Stimulated activated CD4-positive, alpha-beta T cell treated with anti-CD3 and anti-CD28 coated beads, Interleukin-4, amount 100 ng/mL, for 24 hours (primary cell): ENCODE measurements at places on chromosomes 4 and X.

DNA sequence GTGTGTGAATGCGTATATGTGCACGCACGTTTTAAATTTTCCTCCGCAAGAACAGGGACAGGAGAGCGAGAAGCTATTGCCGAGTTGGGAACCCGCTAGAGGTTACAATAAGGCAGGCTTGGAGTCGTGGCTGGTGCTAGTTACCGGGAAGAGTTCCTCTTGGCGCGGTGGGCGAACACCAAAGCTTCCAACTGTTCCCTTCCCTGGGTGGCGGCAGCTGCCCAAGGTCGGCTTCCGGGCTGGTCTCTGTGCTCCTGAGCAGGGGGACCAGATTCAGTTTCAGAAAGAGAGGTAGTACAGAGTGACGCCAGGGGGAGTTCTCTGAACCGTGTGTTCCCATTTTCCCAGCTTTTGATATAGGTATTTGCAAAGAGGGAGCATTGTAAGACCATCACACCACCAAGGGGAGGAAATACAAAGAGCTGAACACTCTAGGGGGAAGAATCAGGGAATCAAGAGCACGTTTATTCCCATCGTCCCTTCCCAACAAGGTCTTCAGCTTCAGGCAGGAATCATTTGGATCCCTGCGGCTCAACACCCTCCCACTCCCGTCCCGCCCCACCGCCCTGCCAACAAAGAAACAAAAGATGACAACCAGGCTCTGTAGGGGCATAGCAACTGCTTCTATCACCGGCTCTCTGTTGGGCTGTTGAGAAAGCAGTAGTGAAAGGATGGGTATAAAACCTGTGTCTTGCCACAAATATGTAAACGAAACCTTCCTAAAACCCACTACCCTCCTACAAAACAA is 113.6 kb upstream of the TEX13C start:
- no peak for DNase-seq

DNA sequence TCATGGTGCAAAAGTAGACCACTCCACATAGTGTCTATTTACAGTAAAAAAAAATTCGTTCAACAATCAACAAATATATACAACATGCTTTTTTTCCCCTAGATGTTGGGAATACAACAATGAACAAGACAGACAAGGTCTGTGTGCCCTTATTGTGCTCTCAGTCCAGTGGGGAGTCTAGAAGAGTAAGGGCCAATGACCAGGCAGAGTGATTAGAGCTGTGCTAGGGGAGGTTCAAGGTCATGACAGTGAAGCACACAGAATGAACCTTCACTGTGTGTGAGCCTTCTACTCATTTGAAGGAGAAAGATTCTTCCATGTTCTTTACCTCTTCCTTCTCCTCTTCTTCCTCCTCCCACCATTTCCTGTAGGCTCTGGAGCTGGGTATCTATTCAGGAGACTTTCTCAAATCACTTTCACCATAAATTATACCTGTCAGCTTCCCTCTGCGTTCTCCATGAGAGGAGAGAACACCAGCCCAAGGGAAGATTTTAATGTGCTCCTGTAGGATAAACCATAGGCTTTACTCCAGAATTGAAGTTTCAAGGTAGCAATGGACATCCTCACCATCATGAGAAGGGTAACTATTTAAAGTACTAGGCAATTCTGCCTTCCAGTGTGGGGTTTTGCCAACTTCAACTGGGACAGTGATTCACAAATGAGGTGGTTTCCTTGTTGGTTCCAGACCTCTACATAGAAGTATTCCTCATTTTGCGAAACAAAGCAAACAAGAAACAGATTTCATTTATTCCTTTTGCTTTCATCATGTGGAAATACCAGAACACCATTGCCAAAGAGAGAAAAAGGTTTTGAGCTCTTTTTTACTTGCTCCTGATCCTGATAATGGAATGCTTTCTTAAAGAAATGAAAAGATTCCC is 246.9 kb upstream of the GPC4 start:
- DNase-seq: no peak

GRCh38 chrX:138648568-138648967 is 62.9 kb downstream of the FGF13 start:
- DNase-seq: no peak

DNA sequence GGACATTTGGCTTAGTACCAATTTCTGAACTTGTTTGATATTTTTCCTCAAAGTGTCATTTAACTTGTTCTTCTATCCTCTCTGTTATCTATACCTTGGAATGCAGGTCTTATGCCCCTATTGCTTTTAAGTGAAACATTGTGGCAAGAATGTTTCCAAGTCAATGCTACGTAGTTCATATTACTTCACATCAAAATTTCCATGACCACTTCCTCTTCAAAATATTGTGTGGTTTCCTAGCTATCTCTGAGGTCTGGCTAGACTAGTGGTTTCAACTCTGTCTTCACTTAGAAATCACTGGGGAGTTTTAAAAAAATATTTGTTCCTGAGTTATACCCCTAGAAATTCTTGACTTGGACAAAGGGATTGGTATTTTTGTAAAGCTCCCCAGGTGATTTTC is 20.2 kb upstream of the RASGEF1B start:
- no peak for DNase-seq

GRCh38 chr4:1985780-1986577 is 22.8 kb downstream of the NELFA start:
- DNase-seq: no peak

DNA sequence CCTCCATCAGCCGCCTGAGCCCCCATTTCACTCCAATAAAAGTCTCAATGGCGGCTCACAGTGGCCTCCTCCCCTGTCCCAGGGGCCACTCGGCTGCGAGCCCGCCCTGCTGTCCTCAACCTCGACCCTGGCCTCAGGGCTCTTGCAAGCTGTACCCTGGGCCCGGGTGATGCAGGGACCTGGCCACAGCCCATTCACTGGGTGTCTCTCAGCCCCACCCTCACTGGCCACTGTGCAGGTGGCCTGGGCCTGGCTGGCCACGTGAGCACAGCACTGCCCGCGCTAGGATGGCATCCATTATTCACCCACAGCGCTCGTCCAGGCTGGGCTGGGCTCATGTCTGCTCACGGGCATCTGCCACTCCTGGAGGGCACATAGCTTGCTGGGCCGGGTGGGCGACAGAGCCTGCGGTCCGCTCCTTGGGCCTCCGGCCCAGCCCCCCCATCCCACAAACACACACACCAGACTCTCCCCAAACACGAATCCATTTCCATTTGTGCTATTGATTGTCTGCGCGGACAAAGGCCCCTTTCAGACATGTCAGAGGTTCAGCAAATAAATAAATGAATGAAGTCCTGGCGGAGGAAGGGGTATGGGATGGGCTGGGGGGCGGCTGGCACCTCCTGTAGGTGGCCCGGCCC is 16.5 kb upstream of the FGFR3 start:
- DNase-seq: no peak

- DNase-seq: no peak
Measured at GRCh38 chr4:124937993-124938392, 225.5 kb upstream of the ANKRD50 start.

DNA sequence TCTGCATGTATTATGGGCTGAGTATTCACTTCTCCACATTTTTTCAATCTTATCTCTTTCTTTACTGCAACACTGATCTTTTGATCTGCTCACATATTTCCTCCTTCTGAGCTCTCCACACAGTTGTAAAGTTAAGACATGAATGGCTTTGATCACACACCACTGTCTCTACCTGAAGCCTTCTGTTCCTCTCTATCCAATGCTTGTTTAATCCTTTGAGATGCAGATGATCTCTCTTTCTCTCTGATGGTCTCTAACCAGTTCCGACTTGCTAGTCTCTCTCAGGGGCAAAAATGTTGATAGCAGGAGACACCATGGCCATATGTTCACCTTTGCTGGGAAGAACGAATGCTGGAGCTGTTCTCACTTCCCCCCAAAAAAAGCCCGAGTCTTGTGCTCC is 162.4 kb downstream of the UNC5C start:
- no peak for DNase-seq

DNA sequence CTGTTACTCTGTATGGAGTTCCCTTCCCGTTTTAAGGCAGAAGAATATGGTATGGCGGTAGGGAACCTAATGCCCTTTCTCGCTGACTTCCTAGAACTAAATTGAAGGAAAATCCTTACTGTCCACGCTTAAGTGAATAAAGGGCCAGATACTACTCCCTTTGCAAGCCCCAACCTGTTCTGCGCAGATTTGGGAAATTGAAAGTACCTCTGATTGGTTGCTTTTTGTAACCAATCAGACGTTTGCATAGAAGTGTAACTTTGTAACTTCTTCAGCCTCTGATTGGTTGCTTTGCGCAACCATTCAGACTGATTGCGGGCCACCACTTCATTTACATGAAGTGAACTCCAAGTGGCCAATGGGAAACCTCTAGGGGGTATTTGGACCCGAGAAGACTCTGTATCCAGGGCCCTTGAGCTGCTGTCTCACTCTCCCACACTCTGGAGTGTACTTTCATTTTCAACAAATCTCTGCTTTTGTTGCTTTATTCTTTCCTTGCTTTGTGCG is 1.2 kb upstream of the TMEM33 start:
- no peak for DNase-seq

DNA sequence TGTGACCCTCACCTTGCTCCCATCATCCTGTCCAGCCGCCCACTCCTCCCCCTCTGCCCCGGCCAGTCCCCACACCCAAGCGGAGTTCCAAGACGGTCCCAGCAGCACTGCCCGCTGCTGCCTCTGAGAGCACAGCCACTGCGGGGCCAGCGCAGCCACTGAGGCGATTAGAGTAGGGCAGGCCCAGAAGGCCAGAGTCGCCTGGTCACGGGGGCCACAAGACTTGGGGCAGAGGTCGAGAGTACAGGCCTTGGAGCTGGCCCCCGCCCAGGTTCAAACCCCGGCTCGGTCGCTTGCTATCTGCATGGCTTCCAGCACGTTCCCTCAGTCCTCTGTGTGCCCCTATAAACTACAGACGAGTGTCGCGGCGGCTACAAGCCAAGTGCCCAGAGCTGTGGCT is 53.2 kb upstream of the ADRA2C start:
- no peak for DNase-seq

- DNase-seq: no peak
Measured at GRCh38 chr4:88791274-88791673, 93.6 kb upstream of the NAP1L5 start.

GRCh38 chrX:16465081-16465876 is 184.7 kb upstream of the S100G start:
- DNase-seq: no peak

- DNase-seq: no peak
Measured at GRCh38 chrX:31057291-31057690, 14.6 kb downstream of the FTHL17 start.

GRCh38 chrX:150062292-150063137 is 124.2 kb upstream of the EOLA2 start:
- no peak for DNase-seq

- DNase-seq: no peak
Measured at GRCh38 chr4:105058177-105058812, 88.4 kb upstream of the TET2 start.

DNA sequence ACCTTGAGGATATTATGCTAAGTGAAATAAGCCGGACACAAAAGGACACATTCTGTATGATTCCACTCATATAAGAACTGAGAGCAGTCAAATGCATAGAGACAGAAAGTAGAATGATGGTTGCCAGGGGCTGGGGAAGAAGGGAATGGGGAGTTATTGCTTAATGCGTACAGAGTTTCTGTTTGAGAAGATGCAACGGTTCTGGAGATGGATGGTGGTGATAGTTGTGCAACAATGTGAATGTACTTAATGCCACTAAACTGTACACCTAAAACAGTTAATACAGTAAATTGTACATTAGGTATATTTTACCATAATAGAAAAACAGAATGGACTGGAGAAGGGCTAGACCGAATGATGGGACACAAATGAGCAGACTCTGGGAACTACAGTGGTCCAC is 15.8 kb downstream of the MAOB start:
- DNase-seq: no peak

GRCh38 chrX:68232206-68232605 is 201.1 kb downstream of the OPHN1 start:
- no peak for DNase-seq

- DNase-seq: no peak
Measured at GRCh38 chr4:142377342-142378091, 468.6 kb downstream of the INPP4B start.

GRCh38 chrX:27815209-27815608 is 7.4 kb downstream of the MAGEB10 start:
- no peak for DNase-seq

GRCh38 chr4:144578681-144579080 is 67.3 kb upstream of the HHIP start:
- no peak for DNase-seq

DNA sequence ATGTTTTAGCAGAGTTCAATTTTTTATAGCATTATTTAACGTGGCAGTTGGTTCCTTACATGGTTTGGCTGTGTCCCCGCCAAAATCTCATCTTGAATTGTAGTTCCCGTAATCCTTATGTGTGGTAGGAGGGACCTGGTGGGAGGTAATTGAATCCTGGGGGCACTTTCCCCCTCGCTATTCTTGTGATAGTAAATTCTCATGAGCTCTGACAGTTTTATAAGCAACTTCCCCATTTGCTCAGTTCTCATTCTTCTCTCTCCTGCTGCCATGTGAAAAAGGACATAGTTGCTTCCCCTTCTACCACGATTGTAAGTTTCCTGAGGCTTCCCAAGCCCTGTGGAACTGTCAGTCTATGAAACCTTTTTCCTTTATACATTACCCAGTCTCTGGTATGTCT is 329.5 kb downstream of the GRIA2 start:
- no peak for DNase-seq

GRCh38 chr4:136241221-136241986 is 1290.9 kb downstream of the PCDH18 start:
- no peak for DNase-seq

DNA sequence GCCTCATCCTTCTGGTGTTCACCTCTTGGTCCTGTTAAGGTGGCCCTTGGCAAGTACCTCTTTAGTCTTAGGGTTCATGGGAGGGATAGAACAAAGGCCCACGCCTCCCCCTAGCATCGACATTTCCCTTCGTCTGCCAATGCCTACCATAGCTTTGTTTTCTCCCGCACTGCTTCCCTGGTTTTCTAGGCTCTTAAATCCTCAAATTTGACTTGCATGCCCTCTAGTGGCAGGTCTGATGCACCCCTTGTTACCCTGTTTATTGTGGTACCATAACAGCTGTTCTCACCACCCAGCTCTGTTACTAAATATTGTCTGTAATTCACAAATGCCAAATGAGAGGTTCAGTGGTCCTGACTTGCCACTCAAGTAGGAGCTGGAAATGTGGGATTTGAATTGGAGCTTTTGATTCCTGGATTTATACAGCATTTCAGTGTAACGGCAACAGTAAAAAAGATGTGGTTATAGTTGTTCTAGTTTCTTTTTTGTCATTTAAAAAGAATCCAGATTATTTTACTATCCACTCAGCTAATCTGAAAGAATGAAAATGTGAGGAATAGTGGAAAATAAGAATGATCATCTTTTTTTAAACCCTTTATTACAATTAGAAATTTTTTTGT is 100.1 kb downstream of the REPS2 start:
- peak; percentile 46 for DNase-seq

- DNase-seq: no peak
Measured at GRCh38 chr4:145452447-145453162, 29.0 kb upstream of the SMAD1 start.
